ENCODE measurements at places on chromosomes 6 and 20. TPM values are rescaled to one million over a fixed set of nuclear protein-coding genes. Genes with fewer than 3 reads are reported as not detected.
A peak's percentile ranks its signal among the peaks of the same experiment; 100 is the strongest.

Gene MUCL3
- total RNA-seq, result not detected

Gene POM121L2
- total RNA-seq, result not detected

Gene CENPW
- total RNA-seq, result 0.83 TPM

DNA sequence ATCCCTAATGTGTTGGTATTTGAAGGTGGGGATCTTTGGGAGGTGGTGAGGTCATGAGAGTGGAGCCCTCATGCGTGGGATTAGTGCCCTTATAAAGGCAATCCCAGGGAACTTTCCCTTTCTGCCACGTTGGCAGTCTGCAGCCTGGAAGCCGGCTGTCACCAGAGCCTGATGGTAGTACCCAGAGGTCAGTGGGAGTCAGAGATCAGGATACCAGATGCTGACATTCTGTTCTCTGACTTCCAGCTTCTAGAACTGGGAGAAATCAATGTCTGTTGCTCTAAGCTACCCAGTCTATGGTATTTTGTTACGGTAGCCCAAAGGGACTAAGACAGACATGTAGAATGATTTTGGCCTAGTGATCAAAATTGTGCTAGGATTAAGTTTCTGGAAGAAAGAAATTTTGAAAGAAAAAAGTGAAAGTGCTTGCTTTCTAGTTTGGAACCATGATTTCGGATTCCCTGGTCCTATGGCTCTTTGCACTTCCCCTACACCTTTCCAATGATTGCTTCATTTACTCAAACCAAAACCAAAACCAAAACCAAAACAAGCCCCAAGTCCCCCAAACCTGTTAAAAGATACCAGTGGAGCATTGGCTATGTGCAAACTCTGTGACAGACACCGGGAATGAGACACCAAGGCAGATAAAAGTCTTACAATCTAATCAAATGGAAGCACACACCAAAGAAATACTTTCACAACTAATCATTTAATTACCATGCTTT lies 173.7 kb upstream of the ZNF217 start:
- no peak overlapping the region for H3K27ac ChIP-seq
- H3K4me1 ChIP-seq, result no peaks in the 10 kb centered on the region
- no peak for DNase-seq

DNA sequence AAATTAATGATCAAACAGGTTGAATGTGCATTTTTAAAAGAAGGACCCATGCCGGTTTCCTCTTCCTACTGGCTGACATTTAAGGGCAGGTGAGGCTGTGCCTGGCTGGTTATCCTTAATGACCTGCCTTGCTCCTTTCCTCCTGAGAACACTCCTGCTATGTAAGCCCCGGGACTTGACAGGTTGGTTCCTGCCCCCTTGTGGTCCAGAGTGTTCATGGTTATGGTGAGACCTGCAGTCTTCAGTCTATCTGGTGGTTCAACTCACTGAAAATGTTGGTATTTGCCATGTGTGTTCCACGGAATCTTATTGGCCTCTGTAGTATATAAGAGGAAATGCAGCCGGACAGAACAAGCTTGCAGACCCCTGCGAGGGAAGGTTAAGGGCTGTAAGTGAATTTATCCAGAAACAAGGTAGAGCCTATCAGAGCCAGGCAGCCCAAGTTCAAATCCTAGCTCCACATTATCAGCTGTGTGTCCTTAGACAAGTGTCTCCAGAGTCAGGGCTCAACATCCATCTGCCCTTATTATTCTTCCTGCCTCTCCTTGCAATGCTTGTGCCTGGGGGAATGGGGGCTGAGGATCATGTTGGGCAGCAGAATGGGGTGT lies 5.2 kb upstream of the BPIFA3 start:
- no peaks in the 10 kb centered on the region for H3K36me3 ChIP-seq
- H3K4me3 ChIP-seq, result no peak overlapping the region
- H3K27ac ChIP-seq, result no peak overlapping the region
- H3K27me3 ChIP-seq, result no peaks in the 10 kb centered on the region

GRCh38 chr6:67393356-67393755 lies 1241.7 kb upstream of the ADGRB3 start:
- no peak overlapping the region for H3K4me3 ChIP-seq
- H3K27me3 ChIP-seq, result no peaks in the 10 kb centered on the region
- no peaks in the 10 kb centered on the region for H3K36me3 ChIP-seq
- no peaks in the 10 kb centered on the region for H3K4me1 ChIP-seq

DNA sequence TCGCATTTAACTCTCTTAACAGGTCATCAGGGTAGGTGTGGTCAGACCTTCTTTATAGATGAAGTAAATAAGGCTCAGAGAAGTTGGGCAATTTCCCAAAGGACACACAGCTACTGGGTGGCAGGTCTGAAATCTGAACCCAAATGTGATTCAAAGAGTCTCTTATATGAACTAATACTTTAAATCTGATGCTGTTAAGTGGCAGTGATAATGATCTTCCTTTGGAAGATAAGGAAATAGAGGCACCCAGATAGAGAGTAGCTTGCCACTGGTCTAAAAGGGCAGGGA lies 237.1 kb downstream of the GMPR start:
- DNase-seq, result no peak
- H3K36me3 ChIP-seq, result no peaks in the 10 kb centered on the region
- H3K4me1 ChIP-seq, result peaks cover 13% of the 10 kb centered on the region

- H3K36me3 ChIP-seq, result no peaks in the 10 kb centered on the region
- no peak for DNase-seq
- H3K4me1 ChIP-seq, result no peaks in the 10 kb centered on the region
- no peaks in the 10 kb centered on the region for H3K27me3 ChIP-seq
Observed at GRCh38 chr6:147043994-147044477, 160.2 kb upstream of the STXBP5 start.

DNA sequence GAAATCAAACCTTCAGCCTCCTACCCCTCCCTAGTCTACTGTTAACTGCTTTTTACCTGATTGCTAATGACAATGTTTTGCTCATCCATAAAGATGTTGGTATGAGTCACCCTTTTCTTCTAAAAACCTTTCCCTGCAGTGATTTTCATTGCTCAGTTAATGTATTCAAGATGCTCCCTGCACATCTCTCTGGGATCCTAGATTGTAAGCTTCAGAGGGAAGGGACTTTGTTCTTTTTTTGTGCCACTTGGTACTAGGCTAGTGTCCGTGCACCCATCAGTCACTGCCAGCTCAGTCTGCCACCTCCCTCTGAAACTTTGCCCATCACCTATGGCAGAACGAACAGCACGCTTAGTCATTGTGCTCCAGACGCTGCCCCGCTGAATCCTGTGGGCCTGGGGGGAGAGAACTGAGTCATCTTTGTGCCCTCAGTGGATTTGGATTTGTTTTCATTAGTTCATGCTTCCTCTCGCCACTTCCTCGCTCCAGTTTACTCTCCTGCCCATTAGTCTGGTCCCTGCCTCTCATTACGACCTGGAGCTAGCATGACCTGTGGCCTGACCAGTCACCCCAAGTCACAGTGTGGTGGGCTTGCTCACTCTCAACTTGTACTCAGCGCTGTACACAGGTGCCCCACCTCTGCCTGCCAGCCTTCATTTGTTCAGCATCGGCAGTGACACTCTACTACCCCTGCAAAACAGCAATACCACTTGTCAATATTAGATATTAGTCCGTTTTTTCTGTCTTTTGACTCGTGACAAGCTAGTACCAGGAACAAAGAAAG lies 78.0 kb upstream of the TMEM181 start:
- no peaks in the 10 kb centered on the region for H3K4me1 ChIP-seq
- H3K4me3 ChIP-seq, result no peak overlapping the region
- no peaks in the 10 kb centered on the region for H3K27me3 ChIP-seq
- no peak for DNase-seq
- peaks cover 30% of the 10 kb centered on the region for H3K36me3 ChIP-seq
- no peak overlapping the region for H3K27ac ChIP-seq

DNA sequence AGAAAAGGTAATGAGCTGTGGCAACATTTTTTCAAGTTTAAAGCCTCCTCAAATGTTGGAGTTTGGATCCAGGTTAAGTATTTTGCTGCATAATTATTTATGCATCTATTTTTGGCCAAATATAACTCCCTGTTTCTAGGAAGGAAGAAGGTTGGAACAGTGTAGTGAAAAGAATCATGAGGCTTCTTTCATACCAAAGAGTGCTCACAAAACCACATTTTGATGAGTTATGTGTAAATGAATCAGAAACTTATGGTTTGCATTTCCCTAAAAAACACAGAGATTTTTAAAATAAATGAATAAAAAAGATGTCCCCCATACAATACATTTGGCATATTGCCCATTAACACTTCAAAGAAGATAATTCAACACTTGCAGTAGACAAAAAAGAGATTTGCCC lies 246.9 kb upstream of the PRDM1 start:
- no peak overlapping the region for H3K27ac ChIP-seq
- H3K27me3 ChIP-seq, result no peaks in the 10 kb centered on the region
- H3K4me1 ChIP-seq, result peaks cover 3% of the 10 kb centered on the region
- H3K36me3 ChIP-seq, result no peaks in the 10 kb centered on the region

DNA sequence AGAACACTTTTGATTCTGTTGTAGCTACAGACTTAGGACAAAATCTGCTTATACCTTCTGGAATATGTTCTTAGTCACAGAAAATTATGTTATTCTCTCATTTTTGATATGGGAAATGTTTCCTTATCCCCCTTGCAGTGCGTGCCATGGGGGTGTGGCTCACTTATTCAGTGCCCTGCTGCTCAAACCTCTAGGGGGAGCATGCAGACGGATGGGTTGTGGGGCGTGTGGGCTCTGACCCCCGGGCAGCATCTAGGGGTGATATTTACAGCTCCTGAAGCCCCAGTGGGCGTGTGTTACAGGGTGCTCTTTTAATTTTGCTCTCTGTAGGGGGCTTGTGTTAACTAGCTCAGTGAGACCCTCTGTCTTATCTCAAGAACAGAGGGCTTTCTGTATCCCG lies 61.3 kb upstream of the FERMT1 start:
- no peak overlapping the region for H3K27ac ChIP-seq
- H3K36me3 ChIP-seq, result no peaks in the 10 kb centered on the region
- H3K27me3 ChIP-seq, result peaks cover 8% of the 10 kb centered on the region
- H3K4me1 ChIP-seq, result no peaks in the 10 kb centered on the region
- no peak overlapping the region for H3K4me3 ChIP-seq

GRCh38 chr20:15200147-15200565 lies 862.7 kb upstream of the FLRT3 start:
- H3K27ac ChIP-seq, result no peak overlapping the region
- no peaks in the 10 kb centered on the region for H3K4me1 ChIP-seq
- no peaks in the 10 kb centered on the region for H3K36me3 ChIP-seq
- no peaks in the 10 kb centered on the region for H3K27me3 ChIP-seq
- no peak for DNase-seq

GRCh38 chr6:107867302-107867615 lies 43.1 kb upstream of the SCML4 start:
- DNase-seq, result no peak
- H3K36me3 ChIP-seq, result peaks cover 18% of the 10 kb centered on the region
- H3K27me3 ChIP-seq, result no peaks in the 10 kb centered on the region
- H3K4me1 ChIP-seq, result no peaks in the 10 kb centered on the region
- no peak overlapping the region for H3K27ac ChIP-seq

DNA sequence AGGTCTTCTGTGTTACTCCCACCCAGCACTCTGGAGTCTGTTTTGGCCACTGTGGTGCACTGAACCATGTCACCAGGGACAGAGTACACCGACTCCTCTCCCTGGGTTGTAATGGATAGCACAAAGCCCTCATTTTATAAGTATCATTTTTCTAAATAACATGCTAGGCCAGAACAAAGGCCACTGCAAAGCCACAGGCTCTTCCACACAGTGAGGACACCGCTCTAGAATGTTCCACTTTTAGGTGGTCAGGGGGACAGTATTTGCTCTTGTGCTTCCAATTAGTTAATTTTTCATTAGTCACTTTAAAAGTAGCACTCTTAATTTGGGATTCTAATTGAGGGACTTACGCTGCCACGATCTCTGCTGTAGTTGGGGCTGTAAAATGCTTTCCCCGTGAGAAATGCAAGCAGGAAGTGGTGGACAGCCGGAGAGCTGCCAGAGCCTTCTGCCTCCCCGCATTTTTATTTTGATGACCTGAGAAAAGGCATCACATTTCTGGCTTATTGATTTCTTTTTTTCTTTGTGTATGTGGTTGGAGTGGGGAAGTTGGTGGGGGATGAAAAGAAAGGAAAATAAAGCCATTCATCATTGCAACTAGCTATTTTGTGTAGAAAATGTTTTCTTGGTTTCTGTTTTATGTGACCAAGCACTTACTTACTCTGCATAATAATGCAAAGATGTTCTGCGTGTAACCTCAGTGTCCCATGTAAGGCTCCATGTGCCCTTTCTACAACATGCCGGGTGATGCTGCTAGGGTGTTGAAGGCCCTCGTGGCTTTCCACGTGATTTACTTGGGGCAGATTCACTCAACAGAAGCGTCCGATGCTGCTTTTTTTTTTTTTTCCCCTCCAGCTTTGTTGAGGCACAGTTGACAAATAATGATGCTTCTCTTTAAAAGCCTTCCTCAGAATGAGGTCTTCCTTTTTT lies 195.9 kb downstream of the SASH1 start:
- H3K27me3 ChIP-seq, result no peaks in the 10 kb centered on the region
- no peak for DNase-seq
- H3K4me3 ChIP-seq, result peak overlapping the region; percentile 17
- H3K36me3 ChIP-seq, result peaks cover 50% of the 10 kb centered on the region
- no peaks in the 10 kb centered on the region for H3K4me1 ChIP-seq
- peak overlapping the region; percentile 0 for H3K27ac ChIP-seq
